GM23248 (cell line): ENCODE measurements at places on chromosomes 11 and 22. TPM values are rescaled to one million over a fixed set of nuclear protein-coding genes. Genes with fewer than 3 reads are reported as not detected.

Gene PTGDR2
- 0.06 TPM in 2 replicates for polyA plus RNA-seq

Gene LRRC4C
- not detected in 2 replicates for polyA plus RNA-seq

Gene HEPHL1
- not detected in 2 replicates for polyA plus RNA-seq

Gene SESN3
- polyA plus RNA-seq, result 2.8 and 2.9 TPM in 2 replicates

Gene GANAB
- polyA plus RNA-seq, result 224 and 225 TPM in 2 replicates

Gene FAM227A
- polyA plus RNA-seq, result 0.65 and 0.93 TPM in 2 replicates

Gene KCTD14
- polyA plus RNA-seq, result 0.85 and 1.0 TPM in 2 replicates

Gene OR52I1
- not detected in 2 replicates for polyA plus RNA-seq

Gene OR4A16
- polyA plus RNA-seq, result not detected in 2 replicates

Gene HPX
- 0.43 and 0.46 TPM in 2 replicates for polyA plus RNA-seq

Gene MICAL3
- polyA plus RNA-seq, result 6.1 and 6.6 TPM in 2 replicates

Gene OR2AG2
- not detected in 2 replicates for polyA plus RNA-seq

Gene SMTNL1
- not detected in 2 replicates for polyA plus RNA-seq

Gene TMEM191C
- polyA plus RNA-seq, result 0.54 and 1.2 TPM in 2 replicates

Gene OR8U1
- not detected in 2 replicates for polyA plus RNA-seq

Gene TSPAN32
- polyA plus RNA-seq, result not detected in 2 replicates

Gene C11orf42
- polyA plus RNA-seq, result 0.16 TPM in 1 of 2 replicates, not detected in the other

Gene DNAJB7
- polyA plus RNA-seq, result 0.16 and 0.23 TPM in 2 replicates

Gene SLC29A2
- not detected in 2 replicates for polyA plus RNA-seq

Gene C22orf31
- not detected in 2 replicates for polyA plus RNA-seq

Gene GSTT2B
- 13.7 and 15.6 TPM in 2 replicates for polyA plus RNA-seq

Gene RBMXL2
- not detected in 2 replicates for polyA plus RNA-seq

Gene NPTXR
- polyA plus RNA-seq, result 0.99 TPM in 2 replicates

Gene MRGPRF
- polyA plus RNA-seq, result 20.7 and 21.2 TPM in 2 replicates

Gene GAS2L1
- 21.2 and 22.7 TPM in 2 replicates for polyA plus RNA-seq

Gene KDM4E
- not detected in 2 replicates for polyA plus RNA-seq

Gene GLB1L3
- polyA plus RNA-seq, result not detected in 2 replicates

Gene RIBC2
- polyA plus RNA-seq, result 1.3 and 1.9 TPM in 2 replicates

Gene MS4A6A
- polyA plus RNA-seq, result not detected in 2 replicates

Gene TEAD1
- polyA plus RNA-seq, result 52.3 and 52.4 TPM in 2 replicates
